ENCODE measurements at places on chromosomes 12 and 14. TPM values are rescaled to one million over a fixed set of nuclear protein-coding genes. Genes with fewer than 3 reads are reported as not detected.

- no peak for DNase-seq
These were observed 8.6 kb downstream of the SPTLC2 start for GRCh38 chr14:77607741-77608302.

DNA sequence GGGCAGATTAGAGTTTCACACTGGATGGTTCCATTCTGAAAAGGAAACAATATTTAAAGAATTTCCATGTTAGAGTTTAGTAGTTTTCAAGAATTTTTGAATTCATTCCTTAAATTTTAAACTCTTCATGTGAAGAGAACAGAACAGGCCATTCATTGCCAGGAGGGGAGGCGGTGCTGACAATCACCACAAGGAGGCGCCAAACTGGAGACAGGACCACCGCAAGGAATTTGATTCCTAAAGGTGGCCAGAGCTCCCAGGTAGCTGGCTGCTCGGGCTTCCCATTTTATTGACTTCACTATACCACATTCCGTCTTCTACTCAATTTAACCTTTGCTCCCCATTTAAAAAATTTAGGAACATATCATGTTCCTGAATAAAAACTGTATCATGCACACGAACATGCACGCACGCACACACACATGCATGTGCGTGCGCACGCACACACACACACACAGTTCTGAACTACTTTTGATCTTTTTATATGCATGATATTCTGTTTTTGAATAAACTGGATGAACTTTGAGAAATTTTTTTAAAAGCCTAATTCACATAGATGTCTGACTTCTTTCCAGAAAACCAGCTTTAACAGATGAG is 101.2 kb downstream of the NELL2 start:
- no peak for DNase-seq

Gene KRT72
- not detected for polyA plus RNA-seq

Gene CD163L1
- polyA plus RNA-seq = 2.2 TPM

Gene MYL2
- polyA plus RNA-seq = not detected

Gene SIX4
- 7.1 TPM for polyA plus RNA-seq
